ENCODE measurements at places on chromosomes 7 and 10.

- DNase-seq: no peak
Measured at GRCh38 chr10:130714742-130715467, 578.7 kb downstream of the GLRX3 start.

DNA sequence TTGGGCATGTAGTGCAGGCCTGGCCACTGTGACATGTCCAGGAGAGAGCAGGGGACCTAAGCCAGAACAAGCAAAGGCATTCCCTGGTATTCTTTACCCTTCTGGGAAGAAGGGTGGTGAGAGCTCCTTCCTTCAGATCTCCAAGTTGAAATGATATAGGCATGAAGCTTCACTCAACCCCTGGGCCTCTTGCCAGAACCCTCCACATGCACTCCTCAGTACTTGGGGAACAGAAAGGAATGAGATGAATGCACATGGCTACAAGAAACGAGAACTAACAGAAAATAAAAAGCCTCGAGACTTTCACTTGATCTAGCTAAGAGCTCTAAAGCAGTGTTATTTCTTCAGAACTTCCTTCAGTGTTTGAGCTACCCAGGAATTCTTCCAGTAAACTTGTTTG lies 262.2 kb downstream of the ETV1 start:
- DNase-seq: peak; percentile 17

- DNase-seq: peak; percentile 66
Measured at GRCh38 chr7:100745184-100745583, 11.8 kb downstream of the ZAN start.

DNA sequence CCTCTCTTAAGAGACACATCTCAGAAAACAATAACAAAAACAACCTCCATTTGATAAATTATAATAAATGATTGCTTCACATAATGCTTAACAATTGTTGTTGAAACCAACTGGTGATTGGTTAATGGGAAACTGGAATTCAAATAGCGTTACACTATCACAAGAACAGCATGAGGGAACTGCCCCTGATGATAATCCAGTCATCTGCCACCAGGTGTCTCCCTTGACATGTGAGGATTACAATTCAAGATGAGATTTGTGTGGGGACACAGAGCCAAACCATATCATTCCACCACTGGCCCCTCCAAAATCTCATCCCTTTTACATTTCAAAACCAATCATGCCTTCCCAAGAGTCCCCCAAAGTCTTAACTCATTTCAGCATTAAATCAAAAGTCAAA lies 375.9 kb downstream of the BMPER start:
- DNase-seq: no peak

GRCh38 chr7:17580141-17580540 lies 281.7 kb downstream of the AHR start:
- DNase-seq: peak; percentile 70

DNA sequence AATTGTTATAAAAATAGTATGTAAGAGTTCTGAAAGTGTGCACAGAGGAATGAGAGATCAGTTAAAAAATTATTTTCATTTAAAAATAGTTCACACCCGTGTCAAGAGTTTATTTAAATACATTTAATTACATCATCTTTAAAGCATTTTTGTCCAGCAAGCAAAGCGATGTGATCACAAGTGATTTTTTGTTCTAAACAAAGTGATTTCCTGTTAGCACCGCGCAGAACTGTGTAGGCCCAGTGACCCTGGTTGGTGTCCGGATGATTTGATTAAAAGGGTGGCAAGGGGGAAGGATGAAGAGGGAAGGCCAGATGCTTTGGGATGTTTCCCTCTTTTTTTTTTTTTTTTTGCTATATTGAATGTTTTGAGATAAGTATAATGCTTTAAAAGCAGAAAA lies 227.8 kb upstream of the PITRM1 start:
- DNase-seq: peak; percentile 43

DNA sequence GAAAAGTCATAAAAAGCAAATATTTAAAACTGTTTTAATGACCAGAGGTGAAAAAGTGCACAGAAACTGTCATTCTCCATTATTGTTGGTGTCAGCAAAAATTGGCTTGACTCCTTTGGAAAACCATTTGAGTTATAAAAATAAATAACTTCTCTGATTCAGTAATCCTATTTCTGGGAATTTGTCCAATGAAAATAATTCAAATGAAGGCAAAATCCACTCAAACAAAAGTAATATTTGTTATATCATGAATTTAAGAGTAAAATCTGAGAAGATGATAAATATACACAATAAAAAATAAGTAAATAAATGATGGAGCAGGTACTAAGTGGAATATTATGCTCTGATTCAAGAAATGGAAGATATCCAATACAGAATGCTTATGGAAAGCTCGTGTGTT lies 326.6 kb upstream of the KLF6 start:
- DNase-seq: peak; percentile 14

GRCh38 chr7:47342296-47343060 lies 239.4 kb downstream of the TNS3 start:
- DNase-seq: no peak

GRCh38 chr7:111027396-111027795 lies 63.5 kb upstream of the LRRN3 start:
- no peak for DNase-seq

- DNase-seq: peak; percentile 65
Measured at GRCh38 chr7:116672596-116673456, 830 bp downstream of the MET start.

- DNase-seq: no peak
Measured at GRCh38 chr7:40799493-40800403, 664.9 kb downstream of the SUGCT start.

- no peak for DNase-seq
Measured at GRCh38 chr7:67636348-67637022, 639.9 kb downstream of the TYW1 start.

GRCh38 chr10:30782537-30783461 lies 153.2 kb upstream of the LYZL2 start:
- peak; percentile 23 for DNase-seq

GRCh38 chr7:130356121-130356875 lies 11.7 kb downstream of the CPA5 start:
- DNase-seq: peak; percentile 98

- DNase-seq: no peak
Measured at GRCh38 chr7:135330088-135330487, 96.5 kb downstream of the STRA8 start.

GRCh38 chr7:151920488-151920887 lies 35.8 kb upstream of the GALNTL5 start:
- DNase-seq: no peak

- peak; percentile 45 for DNase-seq
Measured at GRCh38 chr10:21927631-21928353, 75.7 kb downstream of the DNAJC1 start.

DNA sequence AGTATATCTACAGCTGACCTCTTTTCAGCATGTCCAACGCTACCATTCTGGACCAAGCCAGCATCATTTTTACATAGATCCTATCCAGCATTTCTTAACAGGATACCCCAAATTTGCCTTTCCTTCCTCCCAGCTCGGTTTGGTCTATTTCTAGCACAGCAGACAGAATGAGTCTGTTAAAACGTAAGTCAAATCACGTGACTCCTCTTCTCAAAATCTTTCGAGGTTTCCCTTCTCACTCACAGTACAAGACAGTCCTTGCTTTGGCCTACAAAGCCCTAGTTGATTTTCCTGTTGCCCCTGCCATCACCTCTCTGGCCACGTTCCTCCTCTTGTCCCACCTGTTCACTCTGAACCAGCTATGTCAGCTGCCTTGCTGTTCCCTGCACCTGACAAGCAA lies 711.7 kb downstream of the SORCS3 start:
- no peak for DNase-seq

DNA sequence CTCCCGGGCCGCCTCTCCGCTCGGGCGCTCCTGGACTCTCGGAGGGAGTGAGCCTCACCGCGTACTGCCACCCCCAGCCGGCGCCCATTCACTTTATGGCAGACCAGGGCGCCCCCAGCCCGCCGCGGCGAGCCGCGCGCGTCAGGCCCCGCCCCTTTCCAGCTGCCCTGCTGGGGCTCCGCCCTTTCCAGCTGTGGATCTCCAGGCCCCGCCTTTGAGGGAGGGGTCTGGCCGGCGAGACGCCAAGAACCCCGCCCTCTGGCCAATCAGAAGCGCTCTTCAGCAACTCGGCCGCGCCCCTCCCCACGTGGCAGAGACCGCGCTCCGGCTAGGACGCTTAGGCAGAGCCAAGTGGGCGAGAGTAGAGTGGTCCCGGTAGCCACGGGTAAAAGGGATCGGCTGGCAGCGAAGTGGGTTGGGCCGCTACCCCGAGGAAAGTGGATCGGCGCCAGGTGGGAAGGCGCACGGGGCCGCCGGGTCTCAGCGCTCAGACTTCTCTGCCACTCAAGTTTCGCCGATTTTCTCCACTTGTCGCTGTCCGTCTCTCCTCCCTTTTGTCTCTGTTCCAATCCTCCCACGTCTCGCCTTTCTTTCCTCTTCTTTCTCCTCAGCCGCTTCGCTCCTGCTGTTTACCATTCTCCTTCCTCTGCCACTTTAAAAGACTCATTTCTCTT lies at the start of gene PITX3:
Gene PITX3 (minus strand): TSS at position 69 of the 674 bp plus-strand sequence. CDS start 9,432 bp downstream, outside the sequence.
- DNase-seq: peak; percentile 96

GRCh38 chr10:22170582-22170981 lies 47.2 kb downstream of the EBLN1 start:
- no peak for DNase-seq

DNA sequence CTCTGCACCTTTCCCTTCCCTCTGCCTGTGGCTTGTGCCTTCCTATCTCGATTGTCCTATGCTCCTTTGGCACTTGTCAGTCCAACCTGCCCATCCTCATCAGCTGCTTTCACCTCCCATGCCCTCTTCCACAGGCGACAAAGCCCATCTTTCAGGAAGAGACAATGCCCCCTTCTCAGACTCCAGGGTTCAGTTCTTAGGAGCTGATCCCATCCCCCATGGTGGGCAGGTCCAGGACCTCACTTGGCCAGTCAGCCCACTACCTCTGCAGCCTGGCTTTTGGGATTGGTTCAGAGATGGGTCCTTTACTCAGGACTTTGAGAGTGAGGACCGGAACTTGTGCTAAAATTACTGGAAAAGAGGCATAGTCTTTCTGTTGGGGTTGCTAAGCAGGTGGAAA lies 74.0 kb upstream of the NANOS1 start:
- DNase-seq: no peak

DNA sequence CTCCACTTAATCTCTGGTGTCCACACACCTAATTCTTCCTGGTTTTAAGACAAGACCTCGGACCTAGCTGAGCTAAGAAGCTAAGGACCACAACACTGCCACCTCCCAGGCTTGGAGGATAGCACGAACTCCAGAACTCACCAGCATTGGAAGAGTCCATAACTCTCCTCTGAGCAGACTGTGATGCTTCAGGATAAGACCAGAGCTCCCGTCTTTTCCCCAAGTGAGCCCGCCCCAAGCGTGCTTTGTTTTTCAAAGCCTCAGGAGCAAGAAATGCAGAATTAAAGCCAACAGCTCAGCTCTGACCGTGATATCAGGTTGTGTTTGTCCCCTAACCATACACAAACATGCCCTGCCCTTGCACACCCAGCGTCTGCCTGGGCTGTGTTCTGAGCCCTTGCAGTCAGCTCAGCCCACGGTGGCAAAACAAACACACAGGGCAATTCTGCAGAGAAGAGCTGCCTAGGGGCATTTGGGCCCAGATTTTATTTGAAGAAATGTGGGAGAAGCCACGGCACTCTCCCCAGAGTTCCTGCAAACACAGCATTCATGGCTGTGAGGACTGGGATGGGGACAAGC lies 145.4 kb downstream of the WDR11 start:
- no peak for DNase-seq

DNA sequence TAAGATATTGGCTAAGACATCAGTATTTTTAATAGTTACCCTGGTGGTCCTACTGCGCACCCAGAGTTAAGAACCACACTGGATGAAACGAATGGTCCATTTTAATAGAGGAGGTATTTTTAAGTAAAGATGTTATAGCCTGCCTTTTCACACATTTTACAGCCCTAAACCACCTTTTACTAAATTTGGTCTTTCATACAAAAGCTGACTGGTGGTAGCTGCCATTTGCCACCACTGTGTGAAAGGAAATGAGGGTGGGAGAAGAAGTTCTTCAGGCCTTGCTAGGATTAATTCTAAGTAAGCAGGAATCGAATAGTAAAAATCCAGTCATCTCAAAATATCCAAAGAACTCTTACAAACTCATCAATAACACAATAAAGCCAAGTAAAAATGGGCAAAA lies 15.2 kb upstream of the APBB1IP start:
- no peak for DNase-seq

GRCh38 chr10:3873728-3874461 lies 88.9 kb upstream of the KLF6 start:
- DNase-seq: peak; percentile 63

- DNase-seq: no peak
Measured at GRCh38 chr7:30927040-30927439, 15.4 kb downstream of the AQP1 start.

- DNase-seq: no peak
Measured at GRCh38 chr7:155448632-155449007, 9.3 kb upstream of the EN2 start.

DNA sequence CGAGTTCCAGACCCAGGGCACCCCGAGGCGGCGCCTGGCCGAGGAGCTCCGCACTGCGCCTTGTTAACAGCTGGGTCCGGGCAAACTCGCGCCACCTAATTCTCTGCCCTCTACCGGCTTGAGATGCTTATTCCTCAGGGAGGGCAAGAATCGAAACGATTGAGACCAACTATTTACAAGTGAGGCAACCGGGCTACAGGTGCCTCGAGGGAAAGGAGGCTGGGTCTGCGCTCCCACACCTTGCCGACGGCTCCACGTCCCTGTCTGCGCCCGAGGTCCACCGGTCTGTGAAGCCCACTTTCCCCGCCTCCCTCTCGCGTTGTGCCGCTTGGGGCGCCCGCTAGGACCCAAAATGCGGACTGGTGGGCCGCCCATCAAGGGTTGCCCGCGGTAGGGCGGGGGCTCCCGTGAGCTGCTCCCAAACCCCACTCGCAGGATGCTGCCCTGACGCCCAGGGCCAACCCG lies 527 bp downstream of the AKR1B1 start:
- DNase-seq: peak; percentile 72

GRCh38 chr7:130433301-130433700 lies 7.5 kb downstream of the CEP41 start:
- no peak for DNase-seq

GRCh38 chr7:103811997-103812396 lies 177.5 kb downstream of the RELN start:
- DNase-seq: no peak

DNA sequence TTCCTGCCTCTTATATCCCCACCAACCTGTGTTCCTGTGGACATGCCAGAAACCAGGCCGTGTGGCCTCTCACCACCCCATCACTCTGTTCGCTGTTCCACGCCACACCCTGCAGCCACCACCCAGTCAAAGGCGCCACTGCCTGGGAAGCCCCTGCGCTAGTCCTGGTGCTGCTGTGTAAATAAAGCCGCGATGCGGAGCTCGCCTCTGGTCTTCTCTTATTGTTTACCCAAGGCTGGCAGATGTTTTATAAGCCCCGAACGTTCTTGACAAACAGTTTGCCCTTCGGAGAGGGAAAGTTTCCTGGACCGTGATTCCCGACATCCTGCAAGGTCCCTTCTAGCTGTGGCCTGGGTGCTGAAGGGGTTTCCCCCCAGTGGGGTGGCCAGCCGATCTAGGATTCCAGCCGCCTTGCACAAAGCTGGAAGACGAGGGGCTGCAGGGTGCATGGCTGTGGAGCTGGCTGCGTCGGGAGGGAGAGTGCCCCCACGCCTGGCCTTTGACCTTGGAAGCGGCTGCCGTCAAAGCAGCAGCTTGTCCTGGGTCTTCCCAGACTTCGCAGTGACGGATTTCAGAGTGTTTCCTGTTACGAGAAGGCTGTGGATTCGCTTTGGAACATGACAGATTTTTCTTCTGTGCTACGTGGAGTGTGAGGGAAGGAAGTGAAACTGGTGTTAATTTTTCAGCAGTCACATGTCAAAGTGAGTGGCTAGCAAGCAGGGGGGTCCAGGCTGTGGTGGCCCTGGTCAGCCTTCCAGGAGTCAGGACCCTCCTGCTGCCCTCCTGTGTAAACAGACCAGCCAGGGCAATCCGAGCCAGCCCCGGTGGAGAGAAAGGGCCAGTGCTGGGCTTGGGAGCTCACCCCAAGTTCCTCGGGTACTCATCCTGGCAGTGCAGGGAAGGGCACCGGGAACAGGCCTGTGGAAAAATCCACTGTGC lies 61.6 kb downstream of the LHPP start:
- DNase-seq: no peak

Measured in astrocyte of the hippocampus (primary cell).